ENCODE measurements at places on chromosomes 5 and 9.
A peak's percentile ranks its signal among the peaks of the same experiment; 100 is the strongest.

- DNase-seq: no peak
Observed at GRCh38 chr5:18990852-18991251, 997.1 kb downstream of the CDH18 start.

DNA sequence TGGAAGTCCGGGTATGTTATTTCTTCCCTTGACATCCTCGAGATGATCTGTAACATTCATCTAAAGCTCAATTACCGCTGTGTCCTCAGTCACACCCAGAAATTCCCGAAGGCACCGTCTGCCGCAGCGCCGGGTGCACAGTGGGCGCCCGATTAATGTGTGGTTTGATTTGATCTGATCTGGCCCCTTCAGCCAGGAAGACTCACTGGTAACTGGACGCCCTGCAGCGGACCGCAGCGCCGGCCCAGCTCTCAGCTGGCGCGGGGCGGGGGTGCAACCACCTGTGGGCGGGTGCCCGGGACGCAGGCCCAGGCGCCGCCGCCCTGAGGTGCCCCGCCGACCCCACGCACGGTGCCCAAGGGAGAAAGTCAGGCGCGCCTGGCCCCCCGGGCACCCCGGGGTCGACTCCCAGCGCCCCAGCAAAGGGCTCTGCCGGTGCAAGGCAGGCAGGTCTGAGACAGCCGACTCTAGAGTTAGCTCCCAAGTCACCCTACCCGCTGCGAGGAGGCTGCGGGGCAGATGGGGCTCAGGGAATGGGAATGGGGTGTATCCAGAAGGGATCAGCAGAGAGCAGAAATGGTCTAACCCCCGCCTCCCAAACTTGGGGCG lies 1.7 kb downstream of the EPB41L4B start:
- DNase-seq: no peak

DNA sequence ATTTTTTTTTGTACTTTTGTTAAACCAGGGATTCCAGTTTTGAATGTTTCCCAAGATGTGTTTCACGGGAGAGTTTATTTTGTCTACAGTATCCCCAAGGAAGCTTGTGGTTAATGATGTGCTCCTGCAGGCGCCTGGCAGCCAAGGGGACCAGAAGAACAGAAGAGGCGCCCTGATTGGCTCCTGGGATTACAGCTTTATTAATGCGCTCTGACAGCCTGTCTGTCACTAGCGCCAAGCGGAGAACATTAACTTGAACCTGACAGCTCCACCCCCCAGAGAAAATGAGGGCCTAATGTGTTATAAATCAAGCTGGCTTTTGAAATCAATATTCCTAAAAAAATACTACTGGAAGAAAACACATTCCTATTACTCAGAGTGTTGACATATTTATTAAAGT lies 5.0 kb upstream of the FBXL7 start:
- DNase-seq: no peak

GRCh38 chr5:78499485-78499884 lies 139.1 kb downstream of the SCAMP1 start:
- DNase-seq: no peak

DNA sequence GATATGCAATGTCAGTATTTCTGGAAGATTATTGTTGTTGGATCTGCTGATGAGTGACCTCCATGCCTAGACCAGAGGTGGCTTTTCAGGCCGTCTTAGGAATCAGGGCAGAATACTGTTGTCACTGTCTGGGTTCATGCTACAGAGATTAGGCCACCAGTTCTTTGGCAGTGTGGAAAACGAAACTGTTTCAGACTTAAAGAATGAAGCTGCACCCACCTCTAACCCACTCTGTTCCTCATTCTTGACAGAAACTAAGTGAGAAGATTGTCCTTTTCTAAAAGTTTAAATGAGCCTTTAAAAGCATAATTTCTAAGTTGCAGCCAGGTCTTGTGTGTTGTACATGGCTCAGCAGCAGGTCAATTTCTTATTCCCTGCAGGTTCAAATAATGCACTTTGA lies 444.3 kb downstream of the ENC1 start:
- no peak for DNase-seq

DNA sequence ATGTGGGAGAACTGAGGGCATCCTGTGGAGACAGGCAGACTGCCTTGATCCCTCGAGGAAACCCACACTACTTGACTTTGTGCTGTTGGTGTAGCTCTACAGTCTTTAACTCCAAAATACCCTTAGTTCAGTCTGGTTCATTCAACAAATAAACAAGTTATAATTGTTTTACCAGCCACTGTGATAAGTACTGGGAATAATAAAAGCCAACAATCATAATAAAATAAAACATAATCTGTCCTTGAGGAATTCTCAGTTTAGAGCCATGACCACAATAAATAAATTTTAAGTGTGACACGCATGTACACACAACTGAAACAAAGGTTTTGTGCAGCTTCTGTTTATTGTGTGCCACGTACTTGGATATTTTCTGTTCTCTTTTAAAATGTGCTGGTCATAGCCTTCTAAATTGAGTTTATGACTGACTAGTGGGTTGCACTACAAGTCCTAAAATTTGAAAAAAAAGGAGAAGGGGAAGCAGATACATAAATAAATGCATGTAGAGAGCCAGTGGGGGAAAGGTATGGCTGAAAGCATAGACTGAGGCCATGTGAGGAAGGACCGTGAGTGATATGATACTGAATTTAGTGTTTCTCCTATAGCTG lies 6.2 kb upstream of the SCAMP1 start:
- DNase-seq: no peak

DNA sequence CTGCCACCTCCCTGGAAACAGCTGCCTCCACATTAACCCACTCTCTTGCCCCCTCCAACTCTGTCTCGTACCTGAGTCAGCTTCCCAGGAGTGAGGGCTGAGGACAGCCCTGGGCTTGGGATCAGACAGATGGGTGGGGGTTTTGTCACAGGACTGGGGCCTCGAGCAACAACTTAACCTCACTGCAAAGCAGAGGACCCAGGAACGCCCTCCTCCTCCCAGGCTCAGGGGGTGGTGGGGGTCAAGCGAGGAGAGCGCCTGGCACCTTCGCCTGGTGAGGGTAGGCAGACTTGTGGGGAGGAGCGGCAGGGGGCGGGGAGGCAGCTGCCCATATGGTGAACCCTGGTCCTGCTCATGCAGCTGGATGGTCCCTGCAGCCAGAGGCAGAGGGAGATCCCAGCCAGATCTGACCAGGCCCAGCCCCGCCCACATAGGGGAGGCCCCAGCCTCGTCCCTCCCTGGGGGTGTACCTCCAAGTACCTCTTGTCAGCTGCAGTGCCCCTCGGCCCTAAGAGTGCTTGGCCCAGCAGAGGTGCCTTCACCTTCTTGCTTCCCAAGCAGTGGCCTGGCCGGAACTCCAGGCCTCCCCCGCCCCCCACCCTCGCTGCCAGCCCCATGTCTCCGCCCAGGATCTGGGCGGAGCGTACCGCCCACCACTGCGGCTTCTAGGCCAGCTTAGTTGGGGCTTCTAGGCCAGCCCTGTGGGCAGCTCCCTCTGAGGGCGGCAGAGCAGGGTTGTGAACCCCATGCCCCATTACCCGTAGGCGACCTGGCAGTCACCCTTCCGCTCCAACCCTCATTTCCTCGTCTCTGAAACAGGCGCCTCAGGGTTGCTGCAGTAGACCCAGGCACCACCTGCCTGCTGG lies at the start of gene SARDH:
Gene SARDH (minus strand): TSS at position 579 of the 866 bp plus-strand sequence. CDS start 4,179 bp downstream, outside the sequence.
- peak; percentile 56 for DNase-seq

DNA sequence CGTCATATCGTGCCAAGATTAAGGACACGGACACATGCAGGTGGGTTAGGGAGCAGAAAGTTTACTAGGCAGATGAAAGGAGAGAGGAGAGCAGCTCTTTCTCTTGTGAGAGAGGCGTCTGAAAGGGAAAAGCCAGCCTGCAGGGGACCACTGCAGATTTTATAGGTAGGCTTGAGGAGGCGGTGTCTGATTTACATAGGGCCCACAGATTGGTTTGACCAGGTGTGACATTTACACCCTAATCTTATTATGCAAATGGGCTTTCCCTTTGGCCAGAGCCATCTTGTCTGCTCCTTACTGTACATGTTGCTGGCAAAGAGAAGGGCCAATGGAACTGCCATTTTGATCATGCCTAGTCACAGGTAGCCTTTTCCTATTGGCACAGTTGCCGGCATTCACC lies 137.2 kb upstream of the TAF11L2 start:
- peak; percentile 39 for DNase-seq

GRCh38 chr9:33180526-33181184 lies 13.5 kb upstream of the B4GALT1 start:
- no peak for DNase-seq

- no peak for DNase-seq
Observed at GRCh38 chr9:109593612-109594011, 95.5 kb upstream of the PTPN3 start.

DNA sequence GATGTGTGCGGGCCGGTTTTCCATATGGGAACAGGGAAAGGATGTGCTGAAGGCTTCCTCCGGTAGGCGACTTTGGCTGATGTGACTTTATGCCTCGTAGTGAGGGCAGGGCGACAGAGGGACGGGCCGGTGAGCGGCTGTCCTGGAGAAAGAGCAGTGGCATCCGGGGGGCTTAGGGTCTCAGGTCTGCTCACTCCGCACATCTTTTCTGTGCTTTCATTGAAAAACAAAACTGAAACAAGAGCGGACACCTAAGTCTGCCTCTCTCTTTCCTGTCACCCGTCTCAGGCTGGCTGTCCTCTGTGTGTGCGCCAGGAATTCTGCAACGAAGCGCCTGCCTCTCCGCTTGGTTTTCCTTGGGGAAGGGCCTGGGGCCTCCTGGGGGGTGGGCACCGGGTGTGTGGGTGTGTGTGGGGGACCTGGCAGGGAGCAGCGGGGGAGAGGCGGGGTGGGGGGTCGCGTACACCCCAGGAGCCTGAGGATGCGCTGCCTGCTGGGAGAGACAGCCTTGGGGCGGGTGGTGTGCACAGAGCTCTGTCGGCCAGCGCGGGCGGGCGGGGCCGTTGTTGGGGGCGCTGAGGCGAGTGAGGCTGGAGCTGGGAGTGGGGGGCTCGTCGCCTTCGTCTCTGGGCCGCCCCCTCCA lies 580 bp upstream of the PRRX2 start:
- DNase-seq: no peak

DNA sequence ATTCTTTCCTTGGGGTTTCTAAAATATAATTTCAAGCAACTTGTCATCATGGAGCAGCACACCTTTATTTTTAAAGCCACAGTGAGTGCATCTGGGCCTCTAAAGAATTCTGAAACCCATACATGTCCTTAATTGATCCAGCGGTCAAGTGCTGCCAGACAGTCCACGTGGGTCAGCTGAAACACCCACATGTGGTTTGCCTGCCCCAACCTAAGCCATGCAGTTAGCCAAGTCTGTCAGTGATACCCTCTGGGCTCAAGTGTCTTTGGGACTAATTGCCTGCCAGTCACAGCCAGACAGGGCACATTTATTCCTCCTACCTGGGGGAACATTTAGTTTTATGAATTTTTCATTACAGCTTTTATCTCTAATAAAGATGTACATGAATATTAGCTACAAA lies 291.4 kb upstream of the SLC30A5 start:
- DNase-seq: no peak

- DNase-seq: no peak
Observed at GRCh38 chr9:133927041-133927440, 65.1 kb downstream of the VAV2 start.

GRCh38 chr5:147175516-147176097 lies 59.2 kb upstream of the STK32A start:
- no peak for DNase-seq

- no peak for DNase-seq
Observed at GRCh38 chr9:130713286-130713960, 19.8 kb downstream of the EXOSC2 start.

DNA sequence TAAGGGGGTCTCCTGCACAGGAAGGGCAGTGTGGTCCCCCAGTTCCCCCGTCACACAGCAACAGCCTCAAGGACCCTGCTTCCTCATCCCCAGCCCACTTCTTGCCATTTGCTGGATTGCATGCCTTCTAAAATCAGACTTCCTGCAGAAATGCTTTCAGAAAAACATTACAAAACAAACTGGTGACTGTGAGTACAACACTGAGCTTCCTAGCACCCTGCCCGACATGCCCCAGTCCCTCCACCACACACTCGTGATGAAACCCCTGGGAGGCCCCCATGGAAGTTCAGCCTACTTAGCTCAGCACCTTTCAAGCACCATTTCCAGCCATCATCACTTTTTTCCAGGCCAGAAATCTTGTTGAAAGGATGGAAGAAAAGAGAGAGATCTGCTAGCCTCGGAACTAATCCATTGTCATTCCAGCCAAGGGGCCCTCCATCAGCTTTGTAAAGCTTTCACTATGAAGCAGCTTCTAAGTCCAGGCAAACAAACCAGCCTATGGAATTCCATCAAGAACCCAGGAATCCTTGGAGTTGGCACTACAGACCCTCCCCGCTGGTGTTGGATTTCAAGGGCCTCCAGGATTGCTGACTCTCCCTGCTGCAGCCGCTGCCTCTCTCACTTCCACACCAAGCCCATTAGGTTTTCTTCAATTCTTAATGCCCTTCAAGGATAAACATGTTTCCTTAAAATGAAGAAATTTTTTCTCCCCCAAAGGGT lies 114.6 kb downstream of the C5orf15 start:
- DNase-seq: no peak

- no peak for DNase-seq
Observed at GRCh38 chr5:143148771-143149170, 254.7 kb downstream of the NR3C1 start.

GRCh38 chr5:118647587-118647986 lies 340.8 kb downstream of the DTWD2 start:
- DNase-seq: no peak

- no peak for DNase-seq
Observed at GRCh38 chr9:84970432-84970831, 300.9 kb downstream of the NTRK2 start.

DNA sequence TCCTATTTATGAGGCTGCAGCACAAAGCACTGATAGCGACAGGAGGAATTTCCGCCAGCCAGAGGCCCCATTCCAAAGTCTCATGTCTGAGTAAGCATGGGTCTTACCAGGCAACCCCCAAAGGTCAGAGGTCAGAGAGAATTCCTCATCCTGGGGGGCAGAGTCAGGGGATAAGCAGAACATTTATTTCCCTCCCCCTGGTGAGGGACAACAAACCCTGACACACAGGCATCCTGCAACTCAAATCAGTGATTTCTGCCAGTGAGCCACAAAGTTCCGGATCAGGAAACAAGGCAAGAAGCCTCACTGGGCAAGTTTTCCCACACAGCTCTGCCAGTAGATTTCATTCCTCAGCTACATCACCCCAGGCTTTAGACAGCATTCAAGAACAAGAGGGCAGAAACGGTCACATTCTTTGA lies 37.0 kb downstream of the ADAMTS12 start:
- no peak for DNase-seq

DNA sequence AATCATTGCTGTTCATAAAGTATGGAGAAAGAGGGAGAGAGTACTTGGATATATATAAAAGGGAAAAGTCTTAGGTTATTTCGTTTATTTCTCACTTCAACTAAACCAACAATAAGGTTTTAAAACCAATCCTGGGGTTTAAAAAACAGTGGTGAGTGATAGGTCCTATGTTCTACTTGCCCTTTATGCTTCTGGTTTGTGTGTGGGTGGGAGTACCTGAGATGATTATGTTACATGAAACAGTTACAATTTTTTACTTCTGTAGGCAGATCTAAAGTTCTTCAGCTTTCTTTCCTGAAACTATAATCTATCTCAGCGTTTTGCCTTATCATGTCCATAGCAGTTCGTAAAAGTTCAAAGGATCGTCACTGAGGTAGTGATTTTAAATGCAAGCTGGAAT lies 49.2 kb downstream of the STX17 start:
- no peak for DNase-seq

- DNase-seq: no peak
Observed at GRCh38 chr5:123530728-123531127, 18.8 kb downstream of the CSNK1G3 start.

Measured in NCI-H774 (cell line).